ENCODE measurements at places on chromosomes 12 and 14. TPM values are rescaled to one million over a fixed set of nuclear protein-coding genes. Genes with fewer than 3 reads are reported as not detected.

Gene P2RX2
- not detected for total RNA-seq

Gene TTC9
- 3.5 TPM for total RNA-seq

Gene YY1
- 66.0 TPM for total RNA-seq

Gene UBC
- total RNA-seq, result 1,408 TPM

Gene SERPINA9
- total RNA-seq, result not detected

Gene ALDH1L2
- total RNA-seq, result 4.7 TPM

Gene SYCP3
- 0.08 TPM for total RNA-seq

Gene IAPP
- not detected for total RNA-seq

Gene WNT1
- 0.21 TPM for total RNA-seq

Gene WNT5B
- 2.0 TPM for total RNA-seq

Gene KRT3
- total RNA-seq, result 0.06 TPM

Gene SPX
- 3.9 TPM for total RNA-seq

Gene FGF23
- total RNA-seq, result not detected

Gene PPP1R3E
- 3.0 TPM for total RNA-seq

Gene PSMA6
- total RNA-seq, result 278 TPM

Gene IL23A
- total RNA-seq, result 0.40 TPM

Gene TAS2R8
- not detected for total RNA-seq

Gene TEX22
- total RNA-seq, result 0.06 TPM

Gene PPP2R3C
- total RNA-seq, result 26.0 TPM

Gene ACTR6
- total RNA-seq, result 28.9 TPM

Gene LRTM2
- 0.05 TPM for total RNA-seq

Gene PPP1R1A
- 0.09 TPM for total RNA-seq

Gene PTPRR
- 0.27 TPM for total RNA-seq

Gene GDF3
- not detected for total RNA-seq

Gene ITPR2
- 3.1 TPM for total RNA-seq

Gene ITGB7
- total RNA-seq, result 0.30 TPM

Gene EPS8
- 48.7 TPM for total RNA-seq

Gene DCN
- total RNA-seq, result not detected

Gene CAPZA3
- total RNA-seq, result not detected

Gene KRT79
- total RNA-seq, result 0.06 TPM

Gene SSPN
- total RNA-seq, result 0.45 TPM

Gene SLC25A47
- not detected for total RNA-seq

Gene NOVA1
- 4.2 TPM for total RNA-seq

Gene SPTB
- total RNA-seq, result 1.7 TPM

Gene NUAK1
- 5.5 TPM for total RNA-seq

Gene INHBE
- 0.04 TPM for total RNA-seq

Gene RPL10L
- not detected for total RNA-seq

Gene BDKRB2
- 1.1 TPM for total RNA-seq

Gene ADCY4
- total RNA-seq, result not detected

Gene MYG1
- 70.6 TPM for total RNA-seq

Gene STYK1
- 0.11 TPM for total RNA-seq

Gene SMCO2
- total RNA-seq, result 0.11 TPM

Gene PROX2
- not detected for total RNA-seq

Gene TAS2R43
- total RNA-seq, result not detected

Gene KRT83
- total RNA-seq, result 2.4 TPM

Gene SCNN1A
- 28.9 TPM for total RNA-seq

Gene SLC38A4
- total RNA-seq, result 0.16 TPM

Gene CLEC2A
- total RNA-seq, result not detected

Gene C12orf54
- not detected for total RNA-seq

Gene RERGL
- not detected for total RNA-seq

Gene PMCH
- not detected for total RNA-seq

Gene KRT71
- not detected for total RNA-seq

Gene SLC25A21
- total RNA-seq, result 0.53 TPM

Gene RDH11
- 52.9 TPM for total RNA-seq

Gene PPM1H
- total RNA-seq, result 9.8 TPM

Data from A549 treated with dexamethasone at 1 μM for 4 hours (cell line).